CD4-positive, alpha-beta T cell treated with Interleukin-10 for 1 hour (primary cell): ENCODE measurements at places on chromosomes 4 and X.

DNA sequence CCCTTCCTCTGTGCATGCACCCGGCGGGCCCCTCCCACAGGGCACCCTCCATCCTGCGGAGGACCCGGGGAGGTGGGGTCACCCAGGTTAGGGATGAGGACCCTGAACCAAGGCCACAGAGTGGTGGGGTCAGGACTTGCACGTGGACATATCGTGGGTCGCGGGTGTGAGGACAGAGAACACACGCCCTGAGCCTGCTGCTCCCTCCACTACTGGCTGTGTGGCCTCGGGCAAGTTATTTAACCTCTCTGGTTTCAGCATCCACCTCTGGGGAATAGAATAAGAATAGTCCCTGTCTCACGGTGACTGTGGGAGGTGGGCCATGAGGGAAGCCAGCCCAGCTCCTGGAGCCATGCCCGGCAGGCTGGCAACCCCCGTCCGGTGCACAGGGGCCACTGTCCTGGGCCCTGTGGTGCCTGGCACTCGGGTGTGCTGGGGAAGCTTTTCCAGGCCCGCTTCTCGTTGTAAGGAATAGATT is 5.1 kb downstream of the PSAPL1 start:
- DNase-seq = no peak

DNA sequence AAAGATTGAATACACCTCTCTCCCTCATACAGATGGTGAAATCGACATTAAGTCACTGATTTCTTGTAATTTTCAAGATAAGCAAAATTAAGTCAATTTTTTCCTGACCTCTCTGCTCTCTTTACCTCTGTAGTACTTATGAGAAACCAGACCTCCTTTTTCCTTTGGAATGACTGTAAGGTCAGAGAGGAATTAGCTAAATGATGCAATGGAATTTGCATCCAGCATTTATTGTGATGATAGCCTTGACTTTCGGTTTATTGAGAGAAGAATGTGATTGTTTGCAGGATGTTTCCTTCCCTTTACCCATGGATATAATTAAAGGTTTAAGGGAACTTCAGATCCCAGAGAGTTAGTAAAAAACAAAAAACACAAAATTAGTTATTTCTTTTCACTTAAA is 22.4 kb downstream of the STK26 start:
- DNase-seq = no peak

DNA sequence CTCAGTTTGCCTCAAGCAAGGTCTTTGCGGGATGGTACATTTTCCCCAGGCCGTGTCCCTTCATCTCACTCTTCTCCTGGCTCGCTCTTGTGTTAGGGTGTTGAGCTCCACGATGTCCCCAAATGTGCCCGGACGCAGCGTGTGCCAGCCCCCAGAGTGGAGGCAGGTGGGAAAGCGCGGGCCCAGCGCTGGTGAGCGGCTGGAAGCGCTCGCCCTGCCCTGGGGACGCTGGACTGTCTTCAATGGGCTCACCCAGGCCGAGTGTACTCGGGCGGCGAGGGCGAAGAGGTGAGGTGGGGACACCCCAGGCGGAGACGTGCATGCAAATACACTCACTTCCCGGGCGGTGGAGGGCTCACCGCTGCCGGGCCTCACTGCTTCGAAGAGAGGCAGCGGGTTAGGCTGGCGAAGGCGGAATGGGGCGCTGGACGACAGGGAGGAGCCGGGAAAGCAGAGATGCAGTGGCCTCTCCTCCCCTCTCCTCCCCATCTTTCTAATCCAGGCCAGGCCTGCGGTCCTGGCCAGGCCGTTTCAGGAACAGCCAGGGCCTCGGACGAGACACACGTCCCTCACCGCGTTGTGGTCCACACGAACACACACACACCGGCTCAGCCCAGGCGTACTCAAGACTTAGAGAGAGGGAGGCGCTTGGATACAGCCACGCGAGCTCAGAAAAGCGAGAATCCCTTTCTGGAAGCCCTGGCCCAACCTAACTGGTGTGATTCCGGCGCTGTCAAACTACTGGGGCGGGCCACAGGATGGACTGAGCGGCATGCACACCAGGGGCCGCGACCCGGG is 2.2 kb downstream of the NKX6-1 start:
- no peak for DNase-seq

GRCh38 chrX:20221902-20222301 is 44.8 kb downstream of the RPS6KA3 start:
- no peak for DNase-seq

DNA sequence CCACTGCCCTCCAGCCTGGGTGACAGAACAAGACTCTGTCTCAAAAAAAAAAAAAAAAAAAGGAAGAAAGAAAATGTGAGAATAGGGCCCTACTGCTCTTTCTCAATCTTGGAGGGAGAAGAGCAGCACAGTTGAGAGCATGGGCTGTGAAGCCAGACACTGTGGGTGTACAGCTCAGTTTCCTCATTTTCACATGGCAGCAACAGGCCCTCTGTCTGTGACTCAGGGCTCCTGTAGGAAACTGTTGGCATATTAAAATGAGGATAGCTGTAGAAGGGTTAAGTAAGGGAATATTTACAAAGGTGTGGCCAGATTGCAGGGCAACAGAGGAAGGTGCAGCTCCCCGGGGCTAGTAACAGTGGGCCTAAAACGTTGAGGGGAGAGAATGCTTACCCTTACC is 3.4 kb downstream of the AKAP14 start:
- no peak for DNase-seq

- DNase-seq = no peak
Observed at GRCh38 chr4:137421796-137422195, 110.5 kb downstream of the PCDH18 start.

DNA sequence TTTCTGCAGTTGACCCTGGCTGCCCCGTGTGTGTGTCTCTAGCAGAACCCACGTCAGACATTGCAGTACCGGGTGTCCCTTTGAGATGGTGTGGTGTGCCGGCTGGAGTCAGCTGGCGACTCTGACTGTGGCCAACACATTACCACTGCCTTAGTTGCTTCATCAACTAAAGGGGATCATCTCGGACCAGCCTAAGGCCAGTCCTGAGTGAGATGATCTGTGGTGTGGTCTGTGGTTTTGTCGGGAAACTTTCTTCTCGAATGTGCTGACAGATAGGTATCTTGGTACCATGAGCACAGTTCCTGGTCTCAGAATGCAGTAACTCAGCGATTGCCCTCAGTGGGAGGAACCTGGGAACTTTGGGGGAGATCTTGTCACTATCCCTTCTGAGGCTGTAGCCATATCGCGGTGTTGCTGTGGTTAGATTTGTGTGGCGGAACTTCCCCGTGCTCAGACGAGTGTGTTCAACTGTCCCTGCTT is 15.8 kb downstream of the TBC1D14 start:
- DNase-seq = peak; percentile 36

DNA sequence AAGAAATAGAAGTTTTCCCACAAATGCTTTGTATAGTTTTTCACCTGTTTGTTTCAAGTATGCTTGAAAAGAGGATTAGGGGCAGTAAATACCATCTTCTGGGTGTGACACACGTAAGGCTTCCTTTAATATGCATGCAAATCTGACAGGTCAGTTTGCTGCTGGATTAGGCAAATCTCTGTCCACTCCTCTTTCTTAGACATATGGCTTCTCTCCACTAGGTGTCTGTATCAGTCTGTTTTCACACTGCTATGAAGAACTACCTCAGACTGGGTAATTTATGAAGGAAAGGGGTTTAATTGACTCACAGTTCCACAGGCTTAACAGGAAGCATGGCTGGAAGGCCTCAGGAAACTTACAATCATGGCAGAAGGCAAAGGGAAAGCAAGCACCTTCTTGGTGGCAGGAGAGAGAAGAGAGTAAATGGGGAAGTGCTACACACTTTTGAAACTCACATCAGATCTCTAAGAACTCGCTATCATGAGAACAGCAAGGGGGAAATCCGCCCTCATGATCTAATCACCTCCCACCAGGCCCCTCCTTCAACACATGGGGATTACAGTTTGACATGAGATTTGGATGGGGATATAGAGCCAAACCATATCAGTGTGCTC is 66.9 kb downstream of the TAB3 start:
- DNase-seq = no peak

DNA sequence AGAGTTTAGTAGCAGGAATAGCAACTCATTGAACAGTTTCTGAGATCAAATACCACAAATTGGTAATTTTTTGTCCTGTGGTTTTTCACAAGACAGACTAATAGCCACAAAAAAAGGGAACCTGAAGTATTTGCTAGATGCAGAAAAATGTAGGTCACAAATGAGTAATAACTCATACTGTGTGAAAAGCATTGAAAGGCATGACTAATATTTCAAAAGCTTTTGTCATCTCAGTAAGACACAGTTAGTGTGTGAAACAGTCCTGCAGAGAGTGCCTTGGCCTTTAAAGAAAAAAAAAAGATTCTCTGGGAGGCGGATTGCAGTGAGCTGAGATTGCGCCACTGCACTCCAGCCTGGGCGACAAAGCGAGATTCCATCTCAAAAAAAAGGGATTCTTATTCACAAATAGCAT is 31.4 kb upstream of the SLC25A31 start:
- no peak for DNase-seq
